ENCODE measurements at places on chromosomes 11 and 22.

GRCh38 chr11:64758330-64759079 lies 1.3 kb downstream of the PYGM start:
- no peak for DNase-seq

GRCh38 chr11:77819921-77820564 lies 479 bp downstream of the RSF1 start:
- DNase-seq: peak; percentile 77

GRCh38 chr11:9868641-9869040 lies 204.8 kb downstream of the SWAP70 start:
- DNase-seq: no peak

GRCh38 chr22:18075720-18076497 lies 1.9 kb upstream of the PEX26 start:
- peak; percentile 61 for DNase-seq

DNA sequence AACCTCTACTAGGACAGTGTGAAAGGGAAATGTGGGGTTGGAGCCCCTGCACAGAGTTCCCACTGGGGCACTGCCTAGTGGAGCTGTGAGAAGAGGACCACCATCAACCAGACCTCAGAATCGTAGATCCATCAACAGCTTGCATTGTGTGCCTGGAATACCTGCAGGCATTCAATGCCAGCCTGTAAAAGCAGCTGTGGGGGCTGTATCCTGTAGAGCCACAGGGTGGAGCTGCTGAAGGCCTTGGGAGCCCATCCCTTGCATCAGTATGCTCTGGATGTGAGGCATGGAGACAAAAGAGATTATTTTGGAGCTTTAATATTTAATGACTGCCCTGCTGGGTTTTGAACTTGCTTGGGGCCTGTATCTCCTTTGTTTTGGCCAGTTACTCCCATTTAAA lies 46.3 kb downstream of the PGR start:
- DNase-seq: no peak

DNA sequence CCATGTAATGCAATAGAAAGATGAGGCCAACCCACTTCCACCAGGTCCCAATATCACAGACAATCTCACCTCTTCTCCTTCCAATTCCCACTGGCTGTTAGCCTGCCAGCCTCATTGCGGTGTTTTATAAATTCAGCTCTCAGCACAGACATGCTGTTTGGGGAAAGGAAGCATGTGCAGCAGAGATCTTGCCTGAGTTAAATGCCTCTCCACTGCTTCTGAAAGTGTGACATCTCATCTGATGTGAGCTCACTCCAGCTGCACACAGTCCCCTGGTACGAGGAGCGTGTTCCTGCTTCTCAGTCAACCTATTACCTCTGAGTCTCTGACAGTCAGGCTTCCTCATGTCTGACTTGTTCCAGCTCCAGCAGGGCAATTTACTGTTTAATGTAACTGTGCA lies 122.7 kb upstream of the GUCY1A2 start:
- no peak for DNase-seq

DNA sequence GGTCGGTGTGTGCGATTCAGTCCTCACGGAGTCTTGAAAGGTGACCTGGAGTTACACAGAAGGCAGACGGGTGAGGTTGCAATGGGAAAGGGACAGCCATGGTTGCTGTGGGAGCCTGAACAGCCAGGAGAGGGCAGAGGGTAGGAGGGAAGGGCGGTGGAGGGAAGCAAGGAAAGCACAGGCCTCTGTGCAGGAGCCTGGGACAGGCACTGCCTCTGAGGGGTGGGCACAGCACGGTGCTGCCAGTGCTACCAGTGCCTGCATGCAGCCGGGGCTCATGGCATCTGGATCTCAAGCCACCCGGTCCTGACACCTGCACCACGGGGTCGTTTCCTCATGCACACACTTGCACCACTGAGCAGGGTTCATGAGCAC lies 401.0 kb downstream of the TBC1D22A start:
- DNase-seq: no peak

DNA sequence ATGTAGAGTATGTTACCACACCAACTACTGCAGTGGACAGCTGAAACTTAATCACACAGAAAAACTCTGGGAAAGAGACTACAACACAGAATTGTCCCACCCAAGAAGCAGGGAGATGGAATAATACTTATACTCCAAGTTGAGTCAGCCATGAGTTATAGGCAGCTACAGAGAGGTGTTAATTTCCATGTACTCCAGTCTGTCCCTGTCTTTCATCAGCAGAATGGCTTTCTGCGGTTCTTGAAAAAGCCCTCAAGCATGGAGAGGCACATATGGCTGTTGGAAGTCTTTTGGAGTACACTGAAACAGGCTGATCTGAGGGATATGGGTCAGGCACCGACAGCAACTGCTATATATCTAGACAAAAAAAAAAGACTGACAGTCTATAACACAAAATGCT lies 219.5 kb downstream of the DLG2 start:
- no peak for DNase-seq

- no peak for DNase-seq
These were observed 31.6 kb downstream of the ACER3 start for GRCh38 chr11:76892306-76892705.

- no peak for DNase-seq
These were observed 123.6 kb upstream of the BID start for GRCh38 chr22:17897858-17898257.

- DNase-seq: no peak
These were observed 29.5 kb upstream of the TESMIN start for GRCh38 chr11:68780829-68781228.

DNA sequence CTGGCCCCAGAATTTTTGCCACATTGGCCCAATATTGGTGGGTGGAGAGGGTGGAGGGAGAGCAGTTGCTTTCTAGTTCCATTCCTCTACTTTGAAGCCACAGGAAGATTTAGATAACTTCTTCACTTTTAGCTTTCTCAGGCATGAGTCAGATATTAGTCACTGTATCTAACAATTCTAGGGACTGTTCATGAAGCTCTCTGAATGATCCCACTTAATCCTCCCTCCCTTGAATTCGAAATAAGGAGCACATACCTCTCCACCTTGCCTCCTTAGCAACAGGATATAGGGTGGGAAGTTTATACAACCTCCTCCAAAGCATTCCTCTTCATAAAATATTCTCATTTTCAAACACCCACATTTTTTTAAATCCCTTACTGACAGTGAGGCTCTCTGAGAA lies 13.5 kb downstream of the FSHB start:
- no peak for DNase-seq

DNA sequence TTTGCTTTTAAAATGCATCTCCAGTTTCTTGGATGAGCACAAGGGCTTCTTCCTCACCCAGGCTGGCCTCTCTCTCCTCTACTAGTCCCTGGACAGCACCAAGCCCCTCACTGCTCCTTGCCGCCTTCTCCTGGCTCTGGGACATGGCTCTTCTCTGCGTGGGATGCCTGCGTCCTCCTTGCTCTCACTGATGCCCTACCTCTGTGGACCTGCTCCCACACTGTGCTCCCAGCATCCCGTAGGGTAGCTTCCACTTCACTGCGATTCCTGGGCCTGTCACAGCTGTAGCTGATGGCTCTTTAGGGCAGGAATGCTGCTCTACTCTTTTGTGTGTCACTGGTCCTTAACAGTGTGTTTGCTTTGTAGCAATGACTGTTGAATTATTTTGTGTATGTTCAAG lies 136.3 kb downstream of the SNX19 start:
- DNase-seq: no peak

- no peak for DNase-seq
These were observed 1264.0 kb upstream of the CNTN5 start for GRCh38 chr11:97756571-97757335.

- DNase-seq: no peak
These were observed 322.7 kb downstream of the BLID start for GRCh38 chr11:121793291-121793690.

DNA sequence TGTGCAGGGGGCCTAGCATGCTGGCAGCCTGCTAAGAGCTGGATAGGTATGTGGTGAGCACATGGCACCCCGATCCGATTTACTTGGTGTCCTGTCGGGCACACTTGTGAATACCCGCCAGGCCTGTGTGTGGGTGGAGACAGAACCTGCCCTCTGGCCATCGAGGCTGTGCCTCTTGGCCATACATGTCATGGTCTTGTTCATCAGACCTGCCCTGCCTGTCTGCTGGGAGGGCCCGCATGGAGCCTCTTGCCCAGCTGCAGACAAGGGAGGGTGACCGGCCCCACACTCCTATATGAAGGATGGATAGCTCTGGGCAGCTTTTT lies 310.2 kb downstream of the TBC1D22A start:
- no peak for DNase-seq

DNA sequence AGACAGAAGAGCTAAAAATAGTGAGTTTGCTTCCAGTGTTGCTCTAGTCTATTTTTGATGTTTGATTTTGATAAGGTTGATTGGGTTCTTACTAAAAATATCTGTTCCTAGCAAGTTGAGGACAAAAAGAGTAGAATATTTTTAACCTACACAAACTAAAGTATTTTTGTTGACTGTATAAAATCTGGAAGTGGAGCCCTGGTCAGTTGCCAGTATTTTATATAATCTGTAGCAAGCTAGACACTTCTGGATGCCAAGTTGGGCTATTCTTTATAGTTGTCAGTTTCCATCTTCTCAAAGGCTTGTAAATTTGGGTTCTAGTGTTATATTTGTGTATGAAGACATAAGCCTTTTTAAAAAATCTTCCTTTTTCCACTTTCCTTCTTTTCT lies 56.7 kb downstream of the HSD17B12 start:
- no peak for DNase-seq

DNA sequence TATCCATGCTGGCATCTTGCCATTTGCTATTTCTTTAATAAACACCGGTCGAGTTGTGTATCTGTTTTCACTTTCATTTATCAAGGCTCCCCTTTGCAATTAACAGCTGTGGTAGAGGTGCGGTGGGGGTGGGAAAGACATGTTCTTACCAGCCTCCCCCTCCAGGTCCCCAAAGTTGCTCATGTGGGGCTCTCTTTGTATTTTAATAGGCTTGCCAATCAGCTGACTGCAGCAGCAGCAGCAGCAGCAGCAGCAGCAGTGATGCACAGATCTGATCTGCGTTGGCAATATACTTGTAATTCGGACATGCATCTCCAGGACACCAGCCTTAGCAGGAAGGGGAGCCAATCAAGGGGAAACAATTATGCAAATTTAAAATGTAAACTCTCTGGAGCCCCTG lies 40.3 kb upstream of the E2F8 start:
- no peak for DNase-seq

DNA sequence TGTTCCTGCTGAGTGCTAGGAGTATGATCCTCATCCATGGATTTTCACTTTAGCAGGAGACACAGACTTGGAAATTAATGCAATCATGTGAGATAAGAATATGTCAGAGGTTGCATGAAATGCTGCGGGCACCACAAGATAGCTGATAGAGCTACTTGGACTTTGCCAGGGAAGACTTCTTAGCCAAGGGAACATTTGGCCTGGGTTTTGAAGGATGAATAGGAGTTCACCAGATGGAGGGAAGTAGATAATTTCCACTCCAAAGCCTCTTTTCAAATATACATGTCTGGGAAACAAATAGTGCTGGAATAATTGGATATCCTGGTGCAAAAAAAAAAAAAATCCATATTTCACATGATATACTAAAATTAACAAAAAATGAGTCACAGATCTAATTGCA lies 44.2 kb downstream of the MYO18B start:
- DNase-seq: no peak

DNA sequence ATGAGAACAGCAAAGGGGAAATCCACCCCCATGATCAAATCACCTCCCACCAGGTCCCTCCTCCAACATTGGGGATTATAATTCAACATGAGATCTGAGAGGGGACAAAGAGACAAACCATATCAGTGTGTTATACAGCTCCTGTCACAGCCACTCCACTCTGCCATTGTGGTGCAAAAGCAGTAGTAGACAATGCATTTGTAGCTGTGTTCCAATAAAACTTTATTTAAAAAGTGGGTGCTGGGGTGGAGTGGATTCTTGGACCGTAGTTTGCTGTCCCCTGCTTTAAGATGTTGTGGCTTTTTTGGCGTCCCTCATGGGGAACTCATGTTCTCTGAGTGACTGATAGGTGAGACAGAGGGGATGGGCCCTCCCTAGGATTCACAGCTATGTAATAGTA lies 399.1 kb downstream of the SOX6 start:
- no peak for DNase-seq

DNA sequence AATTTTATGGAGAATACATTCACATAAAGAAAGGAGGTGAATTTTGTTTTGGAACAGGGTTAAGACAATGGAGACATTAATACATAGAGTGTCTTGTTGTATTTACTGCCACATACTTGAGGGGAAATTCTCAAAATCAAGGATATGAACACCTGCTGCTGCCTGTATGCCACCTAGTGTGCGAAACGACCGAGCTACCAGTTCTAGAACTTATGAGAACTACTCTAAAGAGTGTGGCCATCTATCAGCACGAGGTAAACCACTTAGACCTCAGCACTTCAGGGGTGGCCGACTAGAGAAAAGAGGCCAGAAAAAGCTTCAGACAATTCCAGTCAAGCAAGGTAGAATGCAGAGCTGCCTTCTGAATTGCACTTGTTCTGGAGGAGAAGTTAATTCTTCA lies 1.5 kb upstream of the AGBL2 start:
- DNase-seq: no peak

DNA sequence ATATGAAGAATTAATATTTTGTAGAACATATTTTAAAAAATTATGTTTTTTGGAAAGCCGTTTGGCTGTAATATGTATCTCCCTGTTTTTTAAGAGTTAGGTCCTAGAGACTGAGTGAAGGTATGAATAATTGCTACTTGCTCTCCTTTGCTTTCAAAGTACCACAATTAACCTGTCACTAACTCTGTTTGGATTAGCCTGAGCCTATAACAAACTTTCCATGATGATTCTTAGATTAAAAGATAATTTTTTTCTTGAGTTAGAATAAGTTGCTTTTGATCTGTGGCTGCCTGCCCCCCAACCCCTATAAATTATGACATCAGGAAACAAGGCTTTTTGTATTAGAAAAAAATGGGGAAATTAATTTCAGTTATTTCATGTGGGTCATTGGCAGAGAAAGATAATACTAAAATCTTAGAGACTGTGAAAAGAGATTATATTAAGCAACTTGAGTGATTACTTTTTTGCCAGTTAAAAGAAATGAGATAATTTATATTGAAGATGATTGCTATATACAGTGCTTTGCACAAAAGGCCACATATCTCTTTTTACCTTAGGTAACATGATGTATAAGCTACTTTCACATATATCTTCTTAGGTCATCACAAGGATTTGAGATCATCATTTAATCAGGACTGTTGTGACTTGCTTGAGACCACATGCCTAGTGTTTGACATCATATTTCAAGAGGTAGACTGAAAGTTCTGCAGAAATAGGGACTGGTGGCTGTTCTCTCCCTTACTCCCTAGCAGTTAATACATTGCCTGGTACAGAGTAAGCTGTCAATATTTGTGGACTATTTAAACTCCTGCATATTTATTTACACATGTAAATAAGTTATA lies 9.6 kb downstream of the MTMR3 start:
- DNase-seq: no peak

GRCh38 chr11:102287964-102288724 lies 29.1 kb upstream of the BIRC3 start:
- DNase-seq: no peak

GRCh38 chr11:65278356-65278755 lies 16.6 kb downstream of the POLA2 start:
- DNase-seq: no peak

- DNase-seq: no peak
These were observed 100.1 kb downstream of the RDX start for GRCh38 chr11:110196241-110196754.

Data from stimulated activated effector memory CD8-positive, alpha-beta T cell treated with anti-CD3 and anti-CD28 coated beads, Interleukin-12 subunit alpha, Interleukin-12 subunit beta, amount 100 ng/mL, for 72 hours (primary cell).